ENCODE measurements at places on chromosomes 16 and 17.
A peak's percentile ranks its signal among the peaks of the same experiment; 100 is the strongest.

DNA sequence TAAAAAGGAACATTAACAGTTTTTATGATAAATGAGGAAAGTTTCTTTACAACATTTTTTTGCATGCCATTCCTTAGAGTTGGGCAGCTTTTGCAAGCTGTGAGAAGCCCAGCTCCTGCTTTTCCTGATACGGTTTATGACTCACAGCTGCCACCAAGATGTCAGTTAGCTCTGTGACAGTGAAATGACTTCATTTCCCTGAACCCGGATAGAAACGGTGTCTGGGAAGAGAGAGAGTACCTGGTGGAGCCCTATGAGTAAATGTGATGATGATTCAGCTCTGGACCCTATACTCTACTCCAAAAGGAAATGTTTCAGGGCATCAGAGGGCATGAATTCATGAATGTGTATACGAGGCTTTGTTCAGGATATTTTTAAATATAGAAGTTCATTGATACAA is 366.3 kb upstream of the HSBP1 start:
- DNase-seq: no peak

DNA sequence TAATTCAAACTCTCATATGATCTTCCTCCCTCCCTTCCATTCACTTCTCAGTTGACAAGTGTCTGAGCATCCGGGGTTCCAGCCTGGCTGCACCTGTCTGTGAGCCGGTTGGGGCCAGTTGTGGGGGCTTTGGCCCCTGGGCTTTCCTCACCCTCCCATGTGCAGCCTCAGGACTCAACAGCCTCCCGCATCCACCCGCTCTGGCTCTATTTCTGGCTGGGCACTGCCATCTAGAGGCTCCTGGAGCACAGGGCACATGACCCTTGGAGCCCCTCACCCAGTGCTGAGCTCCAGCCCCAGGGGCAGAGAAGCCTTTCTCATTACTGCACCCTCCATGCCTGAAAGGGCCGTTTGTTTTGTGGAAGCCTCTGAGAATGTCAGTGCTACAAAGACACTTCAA is 43.3 kb downstream of the HAPSTR1 start:
- no peak for DNase-seq

DNA sequence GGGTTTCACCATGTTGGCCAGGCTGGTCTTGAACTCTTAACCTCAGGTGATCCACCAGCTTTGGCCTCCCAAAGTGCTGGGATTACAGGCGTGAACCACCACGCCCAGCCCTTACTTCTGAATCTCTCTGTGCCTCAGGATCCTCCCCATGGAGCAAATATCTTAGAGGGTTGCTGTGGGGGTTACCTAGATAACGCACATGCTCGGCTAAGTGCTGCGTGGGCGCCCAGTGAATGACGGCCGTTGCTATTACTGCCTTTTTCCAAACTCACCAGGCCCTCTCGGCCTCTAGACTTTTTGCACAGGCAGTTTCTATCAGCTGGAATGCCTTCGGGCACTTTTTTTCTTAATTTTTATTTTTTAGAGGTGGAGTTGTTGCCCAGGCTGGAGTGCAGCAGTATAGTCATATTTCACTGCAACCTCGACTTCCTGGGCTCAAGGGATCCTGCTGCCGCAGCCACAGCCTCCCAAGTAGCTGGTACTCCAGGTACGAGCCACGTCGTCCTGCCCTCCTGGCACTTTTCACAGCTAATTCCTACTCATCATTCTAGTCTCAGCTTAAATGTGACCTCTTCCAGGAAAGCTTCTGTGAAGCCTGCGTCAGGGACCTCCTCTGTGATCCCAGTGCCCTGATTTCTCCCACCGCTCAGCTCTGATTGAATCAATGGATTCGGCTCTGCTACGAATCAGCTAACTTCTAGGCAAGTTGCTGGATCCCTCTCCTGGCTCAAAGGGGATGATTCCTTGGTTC is 8.6 kb downstream of the CCDC102A start:
- no peak for DNase-seq

- DNase-seq: no peak
Observed at GRCh38 chr17:72351884-72352346, 231.1 kb downstream of the SOX9 start.

GRCh38 chr17:77373299-77374169 is 232.8 kb downstream of the SEC14L1 start:
- peak; percentile 66 for DNase-seq

GRCh38 chr17:57328109-57328882 is 72.0 kb downstream of the MSI2 start:
- DNase-seq: no peak

DNA sequence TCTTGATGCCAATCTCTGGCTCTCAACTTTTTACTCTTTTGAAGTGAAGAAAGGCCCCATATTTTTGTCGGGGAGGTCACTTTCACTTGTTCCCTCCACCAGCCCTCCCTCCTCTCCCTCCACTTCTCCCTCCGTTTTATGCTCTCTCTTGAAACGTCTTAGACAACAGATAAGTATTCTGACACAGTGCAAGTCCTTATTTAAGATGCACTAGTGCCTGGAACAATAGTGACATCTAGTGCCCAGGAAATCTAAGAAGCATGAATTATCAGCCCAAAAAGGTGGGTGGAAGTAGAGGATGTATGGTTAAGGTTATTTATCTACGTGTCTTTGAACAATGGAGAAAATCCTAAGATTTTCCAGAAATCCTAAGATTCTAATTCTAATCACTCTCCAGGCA is 17.9 kb downstream of the PSME3IP1 start:
- peak; percentile 69 for DNase-seq

DNA sequence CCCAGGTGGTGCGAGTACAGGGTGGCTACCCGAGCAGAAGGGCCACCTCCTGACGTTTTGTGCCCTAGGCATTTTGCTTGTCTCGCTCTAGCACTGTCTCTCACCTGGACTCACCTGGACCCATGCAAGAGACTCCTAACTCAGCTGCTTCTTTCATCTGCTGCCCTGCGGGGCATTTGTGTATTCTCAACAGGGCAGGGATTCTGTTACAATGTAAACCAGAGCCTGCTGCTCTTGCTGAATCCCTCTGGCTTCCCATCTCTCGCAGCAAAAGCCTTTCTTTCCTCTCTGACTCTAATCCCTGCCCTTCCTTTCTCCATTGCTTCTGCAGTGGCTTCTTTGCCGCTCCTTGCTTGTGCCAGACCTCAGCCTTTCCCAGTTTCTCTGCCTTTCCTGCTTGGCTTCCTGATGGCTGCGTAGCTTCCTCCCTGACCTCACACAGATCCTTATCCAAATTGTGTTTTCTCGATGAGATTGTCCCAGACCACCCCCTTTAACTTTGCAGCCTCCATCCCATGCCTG is 10.2 kb downstream of the ARSG start:
- no peak for DNase-seq

DNA sequence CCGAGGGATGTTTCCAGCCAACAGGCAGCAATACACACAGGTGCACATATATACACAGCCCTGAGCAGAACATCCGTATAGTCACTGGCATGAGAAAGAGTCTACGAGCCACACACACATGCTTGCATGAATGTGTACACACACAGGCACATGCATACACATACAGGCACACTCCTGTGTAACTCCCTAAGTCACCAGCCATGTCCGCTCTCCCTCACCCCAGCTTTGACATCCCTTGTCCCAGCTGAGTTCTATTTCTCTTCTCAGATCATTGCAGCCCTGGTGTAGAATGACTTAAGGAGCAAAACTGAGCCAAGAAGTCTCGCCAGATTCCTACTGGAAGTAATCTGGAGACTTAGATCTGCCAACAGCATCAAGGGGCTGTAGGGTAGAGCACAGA is 13.1 kb downstream of the CDRT4 start:
- DNase-seq: no peak

GRCh38 chr17:63697341-63698286 is 2.3 kb downstream of the LIMD2 start:
- no peak for DNase-seq

GRCh38 chr16:5885521-5885920 is 787.9 kb upstream of the EEF2KMT start:
- no peak for DNase-seq

- DNase-seq: peak; percentile 22
Observed at GRCh38 chr16:89289428-89290395, 72.2 kb downstream of the ZNF778 start.

- DNase-seq: no peak
Observed at GRCh38 chr16:84075376-84075775, 32.8 kb upstream of the SLC38A8 start.

GRCh38 chr17:66831383-66832210 is 3.3 kb upstream of the CACNG5 start:
- no peak for DNase-seq

GRCh38 chr16:53817117-53817755 is 113.3 kb downstream of the FTO start:
- DNase-seq: no peak

GRCh38 chr16:78956859-78957258 is 643.7 kb downstream of the MAF start:
- no peak for DNase-seq

DNA sequence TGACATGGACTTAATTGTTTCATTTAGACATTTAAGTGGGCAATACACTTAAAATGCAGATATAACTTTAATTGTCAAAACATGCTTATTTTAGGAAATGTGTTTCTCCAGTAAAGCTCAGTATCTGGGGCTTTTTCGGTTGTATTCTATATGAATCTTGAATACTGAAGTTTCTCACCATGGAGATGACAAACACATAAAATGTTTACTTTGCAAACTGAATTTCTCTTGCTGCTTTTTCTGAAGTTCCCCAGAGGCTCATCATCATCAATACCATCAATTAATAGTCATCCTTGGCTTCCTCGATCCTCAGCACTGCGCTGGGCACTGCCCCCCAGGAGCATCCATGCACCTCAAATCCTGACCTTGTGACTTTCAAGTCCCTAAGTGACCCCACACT is 227.3 kb downstream of the WWOX start:
- no peak for DNase-seq

DNA sequence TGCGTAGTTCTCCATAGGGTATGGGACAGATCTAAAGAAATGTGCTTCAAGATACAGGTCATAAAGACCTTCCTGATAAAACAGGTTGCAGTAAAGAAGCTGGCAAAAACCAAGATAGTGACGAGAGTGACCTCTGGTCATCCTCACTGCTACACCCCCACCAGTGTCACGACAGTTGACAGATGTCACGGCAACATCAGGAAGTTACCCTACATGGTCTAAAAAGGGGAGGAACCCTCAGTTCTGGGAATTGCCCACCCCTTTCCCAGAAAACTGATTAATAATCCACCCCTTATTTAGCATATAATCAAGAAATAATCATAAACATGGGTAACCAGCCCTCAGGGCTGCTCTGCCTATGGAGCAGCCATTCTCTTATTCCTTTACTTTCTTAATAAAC is 46.3 kb downstream of the CLEC19A start:
- no peak for DNase-seq

DNA sequence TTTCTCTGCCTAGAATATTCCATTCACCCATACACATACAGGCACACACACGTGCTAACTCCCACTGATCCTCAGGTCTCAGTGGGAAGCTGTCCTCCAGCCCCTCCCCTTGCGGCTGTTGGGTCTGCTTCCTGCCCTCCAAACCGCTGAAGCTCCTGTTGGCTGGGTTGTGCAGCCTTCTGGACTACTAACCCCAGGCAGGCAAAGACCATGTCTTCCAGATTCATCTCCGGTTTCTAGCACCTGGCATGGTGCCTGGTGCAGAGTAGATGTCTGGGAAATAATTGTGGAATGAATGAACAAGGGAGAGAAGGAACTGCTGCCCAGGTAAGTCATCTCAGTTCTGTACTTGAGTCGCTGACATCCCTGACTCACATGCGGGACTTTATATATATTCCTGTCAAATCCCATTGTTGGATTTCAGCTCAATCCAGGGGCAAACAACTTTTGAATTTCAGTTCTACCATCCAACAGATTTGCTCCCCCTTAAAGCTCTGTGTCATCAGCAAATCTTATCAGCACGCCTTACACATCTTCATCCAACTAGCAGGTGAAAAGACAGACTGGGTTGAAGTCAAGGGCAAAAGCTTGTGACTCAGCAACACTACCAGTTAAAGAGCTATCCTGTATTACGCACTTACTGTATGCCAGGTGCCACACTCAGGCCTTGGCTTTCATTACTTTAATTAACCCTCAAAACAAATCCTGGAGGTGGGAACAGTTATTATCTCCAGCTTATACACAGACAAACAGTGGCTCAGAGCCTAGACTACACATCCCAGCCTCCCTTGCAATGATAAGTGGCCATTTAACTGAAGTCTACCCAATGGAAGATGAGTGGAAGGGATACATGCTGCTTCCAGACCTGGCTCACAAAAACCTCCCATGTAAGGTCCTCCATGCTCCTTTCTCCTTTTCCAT is 51.1 kb downstream of the SRCIN1 start:
- no peak for DNase-seq

GRCh38 chr16:3017794-3018506 is at the start of gene CLDN6:
Gene CLDN6 (minus strand): TSS chr16:3018183. CDS start chr16:3016021, 2,162 bp downstream.
- no peak for DNase-seq

DNA sequence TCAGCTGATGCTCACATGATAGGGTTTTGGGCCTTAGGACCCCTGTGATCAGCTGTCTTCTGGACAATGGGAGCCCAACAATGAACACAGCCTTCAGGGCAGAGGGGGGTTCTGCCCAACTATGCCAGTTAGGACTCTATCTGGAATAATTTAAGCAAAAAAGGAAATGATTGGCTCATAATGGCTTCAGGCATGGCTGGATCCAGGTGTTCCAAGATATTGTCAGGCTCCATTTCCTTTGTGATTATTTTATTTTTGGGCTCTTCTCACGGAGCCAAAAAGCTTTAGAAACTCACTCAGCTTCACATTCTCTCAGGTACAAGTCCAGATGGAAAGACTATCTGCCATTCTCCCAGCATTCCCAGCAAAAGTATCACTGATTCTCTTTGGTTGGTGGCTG is 2.9 kb upstream of the MT2A start:
- DNase-seq: no peak

GRCh38 chr17:36657763-36658490 is 56.5 kb downstream of the MRM1 start:
- no peak for DNase-seq

DNA sequence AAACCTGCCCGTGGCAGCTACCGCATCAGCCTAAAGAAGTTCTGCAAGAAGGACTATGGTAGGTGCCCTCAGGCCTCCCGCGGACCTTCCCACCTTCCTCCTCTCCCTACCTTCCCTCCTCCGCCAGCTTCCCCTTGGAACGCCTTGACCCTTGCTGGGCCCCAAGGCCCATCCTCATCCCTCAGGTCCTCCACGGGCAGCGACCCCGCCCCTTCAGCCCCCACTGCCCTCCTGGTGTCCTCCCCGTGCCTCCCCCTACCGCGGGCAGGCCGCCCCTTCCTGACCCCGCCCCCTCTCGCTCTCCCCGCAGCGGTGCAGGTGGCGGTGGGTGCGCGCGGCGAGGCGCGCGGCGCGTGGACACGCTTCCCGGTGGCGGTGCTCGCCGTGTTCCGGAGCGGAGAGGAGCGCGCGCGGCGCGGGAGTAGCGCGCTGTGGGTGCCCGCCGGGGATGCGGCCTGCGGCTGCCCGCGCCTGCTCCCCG is 1.4 kb upstream of the TBC1D24 start:
- no peak for DNase-seq

DNA sequence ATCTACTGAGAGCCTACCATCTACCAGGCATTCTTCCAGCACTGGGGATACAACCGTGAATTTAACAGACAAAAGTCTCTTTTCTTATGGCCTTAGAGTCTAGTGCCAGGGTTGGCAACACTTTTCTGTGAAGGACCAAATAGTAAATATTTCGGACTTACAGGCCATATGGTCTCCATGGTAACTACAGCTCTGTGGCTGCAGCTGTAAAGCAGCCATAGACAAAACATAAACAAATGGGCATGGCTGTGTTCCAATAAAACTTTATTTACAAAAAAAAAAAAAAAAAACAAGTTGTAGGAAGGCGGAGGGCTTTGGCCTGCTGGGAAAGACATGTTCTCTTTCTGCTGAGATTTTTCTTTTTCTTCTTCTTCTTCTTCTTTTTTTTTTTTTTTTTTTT is 98.7 kb downstream of the ABCC12 start:
- no peak for DNase-seq

All from hindlimb muscle (tissue), 1 donor.